ENCODE measurements at places on chromosomes 1 and 21. TPM values are rescaled to one million over a fixed set of nuclear protein-coding genes. Genes with fewer than 3 reads are reported as not detected.

Gene GSTM5
- total RNA-seq: not detected

Gene PROK1
- not detected for total RNA-seq

Gene C8B
- not detected for total RNA-seq

Gene ZSCAN20
- total RNA-seq: 1.8 TPM

Gene ALX3
- not detected for total RNA-seq

DNA sequence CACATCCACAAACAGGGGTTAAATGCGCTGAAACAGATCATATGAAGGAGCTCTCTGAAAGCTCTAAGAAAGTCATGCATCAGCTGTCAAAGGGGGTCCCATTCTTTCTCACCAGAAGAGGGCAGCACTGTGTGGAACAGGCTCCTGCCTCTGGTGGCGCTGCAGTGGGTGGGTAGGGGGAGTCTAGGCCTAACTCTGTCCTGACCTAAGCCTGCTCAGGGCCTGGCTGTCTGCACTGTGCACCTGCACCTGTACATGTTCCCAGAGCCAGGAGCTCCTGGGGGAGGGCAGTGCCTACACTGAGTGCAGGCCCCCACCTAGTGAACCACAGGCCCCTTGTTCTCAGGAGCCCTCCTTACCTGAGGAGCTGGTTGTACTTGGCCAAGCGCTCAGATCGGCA is 16.0 kb downstream of the ENO1 start:
- H3K4me1 ChIP-seq: peaks cover 87% of the 10 kb centered on the region
- peaks cover 90% of the 10 kb centered on the region for H3K36me3 ChIP-seq
- H3K4me3 ChIP-seq: no peak overlapping the region
- H3K27ac ChIP-seq: peak overlapping the region; percentile 70
- peak; percentile 66 for DNase-seq
- H3K27me3 ChIP-seq: no peaks in the 10 kb centered on the region

- no peaks in the 10 kb centered on the region for H3K27me3 ChIP-seq
- no peak overlapping the region for H3K27ac ChIP-seq
- DNase-seq: no peak
- H3K36me3 ChIP-seq: no peaks in the 10 kb centered on the region
- no peaks in the 10 kb centered on the region for H3K4me1 ChIP-seq
These were observed 622.9 kb upstream of the ADGRL4 start for GRCh38 chr1:79629414-79629813.

DNA sequence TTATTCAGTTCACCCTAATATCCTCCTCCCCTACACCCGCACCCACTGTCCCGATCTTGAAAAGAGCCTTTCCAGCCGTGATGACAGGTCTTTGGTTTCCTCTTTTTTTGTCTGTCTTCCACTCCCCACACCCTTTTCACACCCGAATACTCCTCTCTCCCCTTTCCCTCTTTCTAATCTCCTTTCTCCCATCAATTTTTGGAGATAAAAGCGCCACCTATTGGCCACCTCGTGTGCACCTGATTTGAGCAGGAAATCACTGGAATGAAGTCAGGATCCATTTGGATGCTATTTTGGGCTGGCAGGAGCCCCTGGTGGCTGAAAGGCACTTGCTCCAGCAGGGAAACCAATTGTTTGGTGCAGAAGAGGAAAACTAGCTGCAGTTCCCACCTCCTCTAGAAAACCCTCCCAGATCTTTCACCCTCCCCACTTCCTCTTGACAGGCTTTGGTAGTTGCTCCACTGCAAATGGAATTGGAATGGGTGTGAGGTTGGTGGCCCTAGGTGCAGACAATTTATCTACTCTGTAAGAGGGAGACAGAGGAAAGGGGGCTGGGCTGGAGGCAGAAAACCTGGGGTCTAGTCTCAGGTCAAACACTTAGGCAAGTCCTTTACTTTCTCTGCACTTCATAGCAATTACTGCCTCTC is 8.4 kb downstream of the FOXE3 start:
- H3K4me1 ChIP-seq: no peaks in the 10 kb centered on the region
- H3K27ac ChIP-seq: no peak overlapping the region
- H3K27me3 ChIP-seq: peaks cover 11% of the 10 kb centered on the region
- H3K4me3 ChIP-seq: no peak overlapping the region
- no peaks in the 10 kb centered on the region for H3K36me3 ChIP-seq

DNA sequence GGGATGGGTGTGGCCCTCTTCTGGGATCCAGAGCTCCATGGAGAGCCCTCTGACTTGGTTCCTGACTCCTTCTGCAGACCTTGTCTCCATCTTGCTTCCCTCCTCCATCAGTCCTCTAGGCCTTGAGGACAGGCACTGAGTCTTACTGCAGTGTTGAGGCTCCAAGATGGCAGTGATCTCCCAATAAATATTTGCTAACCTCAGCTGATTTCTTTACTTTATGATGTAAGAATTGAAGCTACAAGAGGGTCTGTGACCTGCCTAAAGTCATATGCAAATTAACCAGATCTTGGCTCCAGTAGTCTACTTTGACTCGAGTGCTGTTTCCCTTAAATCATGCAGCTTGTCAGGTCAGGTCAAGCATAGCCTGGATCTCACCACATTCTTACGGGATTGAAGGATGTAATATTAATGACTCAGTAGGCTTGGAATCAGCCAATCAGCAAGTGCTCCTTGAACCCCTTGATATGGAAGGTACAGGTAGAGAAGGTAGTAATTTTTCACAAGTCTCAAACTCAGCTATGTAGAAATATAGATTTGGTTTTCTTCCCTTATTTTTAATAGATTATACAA is 93.0 kb downstream of the CLIC6 start:
- H3K27ac ChIP-seq: no peak overlapping the region
- no peaks in the 10 kb centered on the region for H3K4me1 ChIP-seq
- H3K4me3 ChIP-seq: no peak overlapping the region
- no peaks in the 10 kb centered on the region for H3K36me3 ChIP-seq
- H3K27me3 ChIP-seq: no peaks in the 10 kb centered on the region

Data from activated CD8-positive, alpha-beta T cell treated with anti-CD3 and anti-CD28 coated beads, Interleukin-2, amount 10 ng/mL, durations not matched to agents 7 days and 5 days (primary cell).